ENCODE measurements at places on chromosomes 2 and 18.
A peak's percentile ranks its signal among the peaks of the same experiment; 100 is the strongest.

DNA sequence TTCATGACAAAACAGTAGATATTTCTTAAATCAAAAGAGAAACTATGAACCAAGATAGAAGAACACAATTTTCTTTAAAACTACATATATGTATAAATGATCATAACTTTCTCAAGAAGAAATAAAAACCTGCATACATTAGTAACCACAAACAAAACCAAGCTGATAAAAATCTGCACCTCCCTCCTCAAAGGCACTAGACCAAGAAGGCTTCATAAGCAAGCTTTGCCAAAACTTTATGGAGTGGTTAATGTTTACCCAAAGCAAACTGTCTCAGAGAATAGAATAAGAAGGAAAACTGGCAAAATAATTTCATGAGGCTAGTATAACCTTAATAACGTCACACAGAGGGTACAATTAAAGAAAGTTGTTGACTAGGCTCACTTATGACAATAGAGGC, 138.3 kb downstream of the ZBTB7C start:
- DNase-seq = no peak

- no peak for DNase-seq
Measured at GRCh38 chr2:132645176-132645575, 24.8 kb downstream of the LYPD1 start.

DNA sequence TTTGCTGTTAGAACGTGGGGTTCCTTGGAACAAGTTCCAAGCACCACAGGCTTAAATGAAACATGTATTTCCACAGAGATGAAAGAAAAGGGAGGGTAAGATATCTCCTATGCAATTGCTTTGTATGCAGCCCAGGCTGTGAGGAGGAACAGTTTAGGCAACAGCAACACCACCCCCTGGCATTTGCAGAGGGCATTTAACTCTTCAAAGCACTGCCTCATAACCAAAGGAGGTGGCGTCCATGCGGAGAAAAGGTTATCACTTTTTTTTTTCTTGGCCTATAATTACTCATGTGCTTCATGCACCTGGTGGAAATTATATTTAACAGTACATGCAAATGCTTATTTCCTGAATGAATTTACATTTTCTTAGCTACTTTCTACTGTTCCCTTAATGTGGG, 286.0 kb downstream of the LPIN1 start:
- DNase-seq = no peak

DNA sequence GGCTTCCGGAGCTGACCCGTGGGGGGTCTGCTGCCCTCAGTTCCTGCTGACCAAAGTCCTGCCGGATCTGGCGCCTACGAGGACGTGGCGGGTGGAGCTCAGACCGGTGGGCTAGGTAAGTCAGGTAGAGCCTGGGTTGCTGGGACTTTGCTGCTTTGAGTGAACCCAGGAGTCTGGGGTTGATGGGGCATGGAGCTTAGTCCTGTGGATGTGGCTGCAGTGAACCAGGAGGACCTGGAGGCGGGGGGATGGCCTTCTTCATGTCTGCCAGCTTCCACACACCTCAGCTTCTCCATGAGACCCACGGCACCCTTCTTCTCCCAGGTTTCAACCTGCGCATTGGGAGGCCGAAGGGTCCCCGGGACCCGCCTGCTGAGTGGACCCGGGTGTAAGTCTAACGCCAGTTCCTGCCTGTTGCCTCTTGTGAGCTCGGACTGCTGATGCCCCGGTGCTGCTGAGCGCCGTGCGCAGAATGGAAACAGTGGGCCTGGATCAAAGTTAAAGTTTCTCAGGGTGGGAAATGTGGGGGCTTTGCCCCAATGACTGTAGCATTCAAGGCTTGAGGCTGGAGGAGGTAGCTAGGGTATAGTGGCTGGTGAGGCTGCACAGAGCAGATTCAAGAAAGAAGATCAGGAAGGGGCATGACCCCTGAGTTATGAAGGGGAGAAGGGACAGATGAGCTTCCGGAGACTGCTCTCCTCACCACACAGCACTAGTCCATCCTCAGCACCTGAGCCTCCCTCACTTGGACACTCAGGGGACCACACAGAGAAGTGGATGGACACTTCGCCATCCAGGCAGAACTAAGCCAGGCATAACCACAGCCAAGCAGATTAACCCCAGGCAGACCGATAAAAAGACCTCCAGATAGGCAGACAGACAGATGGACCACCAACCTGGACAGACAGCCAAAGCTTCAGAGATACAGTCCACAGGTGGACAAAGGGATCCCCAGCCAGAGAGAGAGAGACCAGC, 17.3 kb downstream of the PTPN18 start:
- no peak for DNase-seq

- DNase-seq = no peak
Measured at GRCh38 chr18:78542204-78542603, 437.4 kb upstream of the SALL3 start.

DNA sequence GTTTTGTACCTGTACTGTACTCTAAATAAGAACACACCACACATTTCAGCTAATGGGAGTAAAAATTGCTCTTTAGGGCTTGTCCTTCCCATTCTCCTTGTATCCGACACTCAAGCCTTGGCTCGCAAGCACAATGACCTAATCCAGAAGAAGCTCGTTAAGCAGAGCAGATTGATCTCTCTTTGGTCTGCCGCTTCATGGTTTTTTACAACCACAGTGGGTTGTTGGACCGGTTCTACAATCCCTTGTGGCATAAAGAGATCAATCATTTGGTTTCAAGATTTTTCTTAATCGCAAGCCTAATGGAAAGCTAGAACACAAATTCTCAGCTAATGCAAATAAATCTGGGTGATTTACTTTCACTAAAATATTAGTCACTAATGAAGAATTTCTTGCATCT, 662.1 kb downstream of the LRP1B start:
- DNase-seq = no peak

- no peak for DNase-seq
Measured at GRCh38 chr2:214774108-214774507, 35.4 kb downstream of the BARD1 start.

DNA sequence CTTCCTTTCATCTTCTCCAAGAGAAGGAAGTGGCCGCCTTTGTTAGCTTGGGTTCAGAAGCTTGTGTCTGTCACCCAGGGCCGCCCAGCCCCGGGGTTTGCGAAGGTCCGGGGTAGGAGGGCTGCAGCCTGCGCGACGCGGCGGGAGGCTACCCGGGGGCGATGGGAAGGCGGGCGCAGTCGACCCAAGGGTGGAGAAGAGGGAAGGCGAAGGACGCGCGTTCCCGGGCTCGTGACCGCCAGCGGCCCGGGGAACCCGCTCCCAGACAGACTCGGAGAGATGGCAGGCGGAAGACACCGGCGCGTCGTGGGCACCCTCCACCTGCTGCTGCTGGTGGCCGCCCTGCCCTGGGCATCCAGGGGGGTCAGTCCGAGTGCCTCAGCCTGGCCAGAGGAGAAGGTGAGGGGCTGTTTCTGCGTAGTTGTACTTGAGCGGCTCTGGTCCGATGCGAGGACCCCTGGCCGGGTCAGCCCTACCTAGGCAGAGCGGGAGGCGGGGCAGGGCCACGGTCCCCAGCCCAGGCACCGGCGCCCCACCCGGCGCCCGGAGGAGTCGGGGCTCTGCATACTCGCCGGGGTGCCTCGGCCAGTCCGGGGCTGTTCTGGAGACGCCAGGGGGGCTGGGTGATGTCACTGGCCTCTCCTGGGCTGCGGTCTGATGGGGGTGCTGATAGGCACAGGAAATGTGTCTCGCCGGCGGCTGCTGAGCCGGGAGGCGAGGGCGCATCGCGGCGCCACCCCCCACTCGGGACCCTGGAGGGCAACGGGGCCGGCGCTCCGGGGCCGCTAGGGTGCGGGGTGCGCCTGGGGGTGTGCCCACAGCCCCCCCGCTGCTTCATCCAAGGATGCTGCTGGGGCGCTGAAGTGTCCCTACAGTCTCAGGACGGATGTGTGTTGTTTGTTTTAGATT, at the start of gene QPCT:
QPCT (plus strand) TSS at position 178 of the 909 bp plus-strand sequence; CDS start at position 280, 102 bp downstream.
- peak; percentile 21 for DNase-seq

- no peak for DNase-seq
Measured at GRCh38 chr2:223214394-223215253, 162.6 kb downstream of the KCNE4 start.

DNA sequence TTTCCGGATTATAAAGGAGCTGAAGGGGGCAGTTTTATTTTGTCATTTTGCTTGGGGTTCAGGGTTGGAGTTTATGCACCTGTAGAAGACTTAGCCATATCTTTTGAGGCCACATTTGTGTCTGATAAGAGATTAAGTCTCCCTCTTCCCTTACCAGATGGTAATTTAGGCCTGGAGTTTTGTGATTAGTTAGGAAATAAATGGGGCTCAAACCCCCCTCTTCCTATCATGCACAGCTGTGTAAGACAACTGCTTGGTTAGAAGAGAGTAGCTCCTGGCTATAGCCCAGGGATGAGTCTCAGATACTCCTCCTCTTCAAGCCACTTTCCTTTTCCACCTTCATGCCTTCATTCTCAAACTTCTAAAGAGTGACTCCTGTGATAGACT, 802 bp upstream of the SAP130 start:
- DNase-seq = no peak

GRCh38 chr2:118012778-118013177, 1.1 kb downstream of the CCDC93 start:
- no peak for DNase-seq

- DNase-seq = peak; percentile 73
Measured at GRCh38 chr2:23925702-23926289, 1.1 kb downstream of the ATAD2B start.

DNA sequence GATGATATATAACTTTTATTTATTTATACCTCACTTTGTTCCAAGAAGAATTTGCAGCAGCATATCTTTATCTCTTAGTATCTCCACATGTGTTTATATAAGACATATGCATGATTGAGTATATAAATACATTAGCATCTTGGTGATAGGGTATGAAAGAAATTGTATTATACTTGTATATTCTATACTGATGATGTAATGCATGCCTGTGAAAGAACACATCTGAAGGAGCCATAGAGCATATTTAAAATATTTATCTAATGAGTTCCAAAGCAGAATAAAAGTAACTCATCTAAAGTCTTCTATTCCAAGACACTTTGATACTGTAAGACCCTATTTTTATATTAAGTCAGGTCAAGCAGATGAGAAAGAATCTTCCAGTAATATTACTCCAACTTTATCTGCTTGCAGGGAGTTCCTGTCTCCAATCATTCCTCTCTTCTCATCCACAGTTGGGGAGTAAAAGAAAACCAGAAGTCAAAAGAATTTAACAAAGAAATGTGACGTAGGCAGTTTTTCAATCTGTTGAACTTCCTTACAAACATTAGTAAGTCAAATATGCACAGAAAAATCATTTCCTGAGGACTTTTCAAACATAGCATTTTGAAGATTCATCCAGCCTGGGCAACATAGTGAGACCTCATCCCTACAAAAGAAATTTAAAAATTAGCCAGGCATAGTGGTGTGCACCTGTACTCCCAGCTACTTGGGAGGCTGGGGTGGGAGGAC, 76.7 kb downstream of the DTNB start:
- DNase-seq = no peak

DNA sequence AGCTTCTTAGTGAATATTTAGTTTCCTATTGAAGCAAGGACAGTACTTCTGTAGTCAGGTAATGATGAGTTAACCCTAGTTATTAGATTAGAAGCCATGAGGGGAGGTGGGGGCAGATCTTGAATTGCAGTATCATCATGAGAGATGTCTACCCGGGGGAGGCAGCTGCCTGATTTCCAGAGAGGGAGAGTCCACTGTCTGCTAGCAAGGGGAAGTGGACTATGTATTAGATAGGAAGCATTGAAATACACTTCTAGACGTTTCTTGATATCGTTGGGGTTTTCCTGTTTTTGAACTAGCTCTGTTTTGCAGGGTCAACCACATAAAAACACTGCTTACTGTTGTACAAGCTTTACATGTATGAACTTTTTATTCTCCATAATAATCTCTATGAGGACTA, 38.8 kb downstream of the APLF start:
- no peak for DNase-seq

- DNase-seq = no peak
Measured at GRCh38 chr2:153005071-153005730, 286.8 kb downstream of the ARL6IP6 start.

DNA sequence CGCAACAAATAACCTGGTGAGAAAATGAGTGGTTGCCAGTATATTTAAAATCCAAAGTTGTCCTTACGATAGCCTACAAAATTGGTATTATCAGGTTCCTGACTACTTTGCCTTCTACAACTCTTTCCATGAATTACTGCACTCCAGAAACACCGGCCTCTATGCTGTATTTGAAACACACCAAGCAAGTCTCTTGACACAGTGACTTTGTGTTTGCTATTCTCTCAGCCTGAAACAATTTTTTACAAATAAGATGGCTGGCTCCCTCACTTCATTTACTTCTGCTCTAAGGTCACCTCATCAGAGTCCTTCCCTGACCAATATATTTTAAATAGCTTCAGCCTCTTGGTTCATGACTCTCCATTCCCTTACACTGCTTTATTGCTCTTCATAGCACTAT, 12.2 kb downstream of the KANSL1L start:
- DNase-seq = no peak
